Right hindlimb (tissue), 1 donor: ENCODE measurements at places on chromosomes 16 and 17.

DNA sequence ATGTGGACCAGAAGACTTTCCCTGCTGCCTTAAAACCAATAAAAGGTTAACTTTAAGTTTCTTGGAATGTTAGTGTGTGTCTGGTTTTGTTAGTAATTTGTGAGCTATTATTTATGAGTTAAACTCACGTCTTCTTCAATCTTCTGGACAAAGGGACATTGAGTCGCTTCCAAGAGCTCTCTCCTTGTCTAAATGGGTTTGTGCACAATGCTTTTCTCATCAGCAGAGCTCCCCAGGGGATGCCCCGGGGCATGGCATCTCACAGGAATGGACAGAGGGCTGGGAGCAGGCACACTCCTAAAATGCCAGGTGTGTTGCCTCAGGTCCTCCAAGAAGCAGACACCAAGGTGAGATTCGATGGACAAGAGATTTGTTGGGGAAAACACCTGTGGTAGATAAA, 90.5 kb downstream of the RGS9 start:
- DNase-seq: no peak

- no peak for DNase-seq
These were observed 678 bp upstream of the AKAP10 start for GRCh38 chr17:19978209-19978802.

- no peak for DNase-seq
These were observed 59.4 kb upstream of the XYLT1 start for GRCh38 chr16:17529982-17530760.

- no peak for DNase-seq
These were observed 777 bp upstream of the MOSMO start for GRCh38 chr16:22007159-22007508.

DNA sequence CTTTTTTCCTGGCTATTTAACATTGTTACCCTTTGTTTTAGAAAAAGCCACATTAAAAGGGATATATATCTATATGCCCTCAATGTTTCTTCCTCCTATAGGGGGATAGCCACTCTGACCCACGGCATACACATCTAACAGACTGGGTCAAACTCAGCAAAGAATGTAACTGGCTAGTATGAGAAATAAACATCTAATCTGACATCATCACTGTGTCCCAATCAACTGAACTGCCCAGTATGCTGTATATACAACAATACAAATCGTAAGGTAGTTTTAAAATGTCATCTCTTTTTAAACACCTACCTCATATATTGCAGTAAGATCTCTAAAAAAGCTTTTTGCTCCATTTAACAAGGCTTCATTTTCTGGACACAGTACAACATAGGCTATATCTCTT, 39.9 kb upstream of the INTS2 start:
- DNase-seq: no peak

- DNase-seq: no peak
These were observed 400.5 kb upstream of the CCL2 start for GRCh38 chr17:33854596-33854995.

GRCh38 chr16:81275795-81276194, 37.3 kb downstream of the BCO1 start:
- no peak for DNase-seq

GRCh38 chr16:58415003-58415402, 22.7 kb downstream of the GINS3 start:
- DNase-seq: no peak

- DNase-seq: no peak
These were observed 6.2 kb downstream of the PHF12 start for GRCh38 chr17:28944862-28945741.

DNA sequence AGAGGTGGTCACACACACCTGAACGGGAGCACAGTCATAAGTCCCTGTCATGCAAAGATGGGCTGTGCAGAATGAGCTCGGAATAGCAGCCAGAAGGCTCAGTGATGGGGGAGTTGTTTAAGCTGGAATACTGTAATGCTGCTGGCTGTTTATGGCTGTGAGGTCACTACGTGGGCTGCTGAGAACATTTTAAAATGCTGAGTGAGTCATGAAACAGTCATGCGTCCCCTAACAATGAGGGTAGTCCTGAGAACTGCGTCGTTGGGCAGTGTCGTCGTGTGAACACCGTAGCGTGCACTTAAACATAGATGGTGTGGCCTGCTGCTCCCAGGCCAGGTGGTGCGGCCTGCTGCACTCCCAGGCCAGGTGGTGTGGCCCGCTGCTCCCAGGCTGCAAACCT, 39.7 kb downstream of the TBCD start:
- DNase-seq: no peak
